ENCODE measurements at places on chromosomes 11 and 22.
A peak's percentile ranks its signal among the peaks of the same experiment; 100 is the strongest.

- DNase-seq = no peak
Measured at GRCh38 chr11:117313091-117313490, 3.0 kb downstream of the BACE1 start.

GRCh38 chr11:69915501-69916250 lies 96.5 kb upstream of the FGF3 start:
- peak; percentile 81 for DNase-seq

DNA sequence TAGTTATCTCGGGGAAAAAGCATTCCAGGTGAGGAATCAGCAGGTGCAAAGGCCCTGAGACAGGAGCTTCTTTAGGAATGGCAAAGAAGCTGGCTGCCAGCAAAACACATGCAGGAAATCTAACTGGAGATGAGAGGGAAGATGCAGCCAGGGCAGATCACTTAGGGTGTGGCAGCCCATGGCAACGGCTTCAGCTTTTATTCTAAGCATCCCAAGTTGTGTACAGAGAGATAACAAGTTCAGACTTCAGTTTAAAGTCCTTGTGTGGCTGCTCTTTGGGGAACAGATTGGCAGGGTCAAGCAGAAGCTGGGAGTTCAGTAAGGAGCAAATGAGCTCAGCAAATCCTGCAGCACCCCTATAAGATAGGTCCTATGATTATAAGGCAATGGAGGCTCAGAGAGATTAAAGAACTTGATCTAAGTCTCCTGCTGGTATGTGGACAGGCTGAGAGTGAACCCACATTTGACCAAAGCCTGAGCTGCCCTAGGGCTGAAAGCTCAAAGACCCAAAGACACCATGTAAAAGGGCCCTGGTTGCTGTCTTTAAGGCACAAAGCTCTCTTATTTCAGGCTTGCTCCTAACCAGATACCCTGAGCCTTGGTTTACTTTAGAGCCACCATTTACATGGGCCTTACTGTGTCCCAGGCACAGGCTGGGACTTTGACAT lies 466.8 kb downstream of the SOX6 start:
- DNase-seq = no peak

DNA sequence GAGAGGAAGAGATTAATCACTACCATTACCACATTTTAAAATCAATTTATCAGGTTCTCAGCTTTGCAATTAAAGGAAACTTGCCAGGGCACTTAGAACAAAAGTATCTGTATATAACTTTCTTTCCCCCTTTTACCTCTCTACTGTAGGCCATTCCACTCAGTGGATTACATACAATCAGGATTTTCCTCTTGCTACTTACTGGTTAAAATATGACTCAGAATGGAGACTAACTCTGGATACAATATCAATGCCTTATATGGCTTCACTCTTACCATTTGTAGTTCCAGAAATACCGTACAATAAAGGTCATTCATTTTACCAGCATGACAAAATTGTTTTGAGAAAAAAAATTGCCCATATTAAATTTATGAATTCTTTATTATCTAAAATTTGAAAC lies 706.8 kb downstream of the KCNA4 start:
- peak; percentile 66 for DNase-seq

DNA sequence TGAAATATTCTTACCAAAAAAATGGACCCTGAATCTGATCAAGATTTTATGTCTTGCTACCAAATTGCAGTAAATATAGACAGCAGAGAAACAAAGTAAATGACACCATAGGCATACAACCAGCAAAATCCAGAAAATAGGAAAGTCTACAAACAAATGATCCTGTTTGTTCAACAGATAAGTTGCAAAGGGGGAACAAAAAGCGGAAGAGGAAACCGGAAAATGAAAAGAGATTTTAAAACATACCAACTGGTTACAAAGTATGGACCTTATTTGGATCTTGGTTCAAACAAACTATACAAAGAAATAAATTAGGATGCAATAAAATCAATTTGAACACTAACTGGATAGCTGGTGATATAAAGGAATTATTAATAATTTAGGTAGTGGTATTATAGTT lies 92.0 kb downstream of the TMPRSS5 start:
- no peak for DNase-seq

- DNase-seq = no peak
Measured at GRCh38 chr11:120632579-120632978, 121.0 kb downstream of the GRIK4 start.

DNA sequence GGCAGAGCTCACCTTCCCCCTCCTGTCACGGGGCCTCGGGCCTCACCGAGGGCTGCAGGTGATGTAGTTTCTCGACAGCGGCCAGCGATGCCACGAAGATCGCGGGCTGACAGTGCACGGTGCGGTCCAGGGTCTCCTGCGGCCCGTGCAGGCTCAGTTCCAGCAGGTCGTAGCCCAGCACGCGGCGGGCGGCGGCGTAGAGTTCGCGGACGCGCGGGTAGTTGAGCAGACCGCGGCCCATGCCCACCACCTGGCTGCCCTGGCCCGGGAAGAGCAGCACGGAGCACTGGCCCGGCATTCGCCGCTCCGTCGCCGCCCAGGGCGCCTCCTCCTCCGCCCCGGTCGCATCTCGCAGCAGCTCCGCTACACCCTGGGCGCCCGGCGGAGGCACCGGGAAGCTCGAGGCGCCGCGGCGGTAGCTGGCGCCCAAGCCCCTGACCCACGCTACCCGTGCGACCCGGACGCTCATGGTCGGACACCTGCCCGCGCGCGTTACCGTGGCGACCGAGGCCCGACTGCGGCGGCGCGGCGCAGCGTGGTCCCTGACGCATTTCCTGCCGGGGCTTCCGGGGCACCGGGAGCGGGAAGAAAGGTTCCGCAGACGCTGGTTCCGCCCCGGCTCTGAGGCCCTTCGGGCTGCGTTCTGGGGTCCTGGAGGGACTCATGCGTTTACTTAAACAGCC lies at the start of gene MCAT:
Gene MCAT, minus strand, starts transcription at position 519 of the 683 bp plus-strand sequence. Its CDS starts 50 bp downstream, at position 469.
- DNase-seq = peak; percentile 49

DNA sequence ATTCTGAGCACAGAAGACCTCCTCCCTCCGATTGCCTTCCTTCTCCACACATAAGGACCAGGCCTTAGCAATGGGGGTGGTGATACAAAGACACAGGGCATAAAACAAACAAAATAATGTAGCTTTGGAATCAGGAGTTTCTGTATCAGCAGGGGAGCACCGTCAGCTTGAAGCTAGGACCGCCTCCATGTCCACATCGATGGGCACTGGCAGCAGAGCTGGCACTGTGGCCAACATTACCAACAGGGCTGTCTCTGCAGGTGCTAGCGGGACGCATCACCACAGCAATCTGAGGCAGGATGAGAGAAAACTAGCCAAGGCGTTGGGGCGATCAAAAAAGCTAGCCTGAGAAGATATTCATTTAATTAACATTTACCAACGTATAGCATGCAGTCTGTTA lies 201.4 kb downstream of the MAML2 start:
- DNase-seq = no peak

DNA sequence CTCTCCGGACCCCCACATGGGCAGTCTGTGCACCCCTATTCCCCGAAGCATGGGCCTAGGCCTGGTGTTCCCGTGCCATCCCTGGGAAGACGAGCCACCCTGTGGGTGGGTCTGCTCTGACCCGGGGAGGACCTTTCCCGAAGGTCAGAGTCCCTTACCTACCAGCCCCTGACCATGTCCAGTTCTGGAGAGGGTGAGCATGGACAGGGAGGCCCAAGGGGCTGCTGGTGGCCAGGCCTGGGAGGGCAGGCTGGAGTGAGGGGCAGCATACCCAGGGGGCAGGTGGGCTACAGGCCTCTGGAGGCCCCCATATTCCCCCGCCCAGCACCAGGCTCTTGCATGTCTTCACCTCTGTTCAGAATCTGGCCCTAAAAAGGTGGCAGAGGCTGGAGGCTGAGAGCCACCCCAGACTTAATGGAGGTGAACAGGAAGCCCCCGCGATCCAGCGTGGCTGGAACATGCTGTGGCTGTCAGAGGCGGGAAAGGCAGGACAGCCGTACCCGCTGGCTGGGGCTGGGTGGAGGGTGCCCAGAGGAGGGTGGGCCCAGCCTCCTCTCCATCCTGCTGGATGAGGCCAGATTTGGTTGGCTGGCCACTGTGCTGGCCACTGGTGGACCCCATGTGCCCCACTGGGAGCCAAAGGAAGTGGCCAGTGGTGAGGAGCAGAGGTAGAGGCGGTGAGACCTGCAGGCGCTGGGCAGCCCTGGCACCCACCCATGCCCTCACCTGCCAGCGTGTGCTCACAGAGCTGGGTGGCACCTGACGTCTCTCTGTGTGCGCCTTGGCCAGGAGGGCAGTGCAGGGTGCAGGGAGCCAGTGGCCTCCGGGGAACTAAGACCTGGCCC lies 11.2 kb upstream of the SYT8 start:
- DNase-seq = no peak
